CD4-positive, CD25-positive, alpha-beta regulatory T cell (primary cell): ENCODE measurements at places on chromosomes 6 and 20. TPM values are rescaled to one million over a fixed set of nuclear protein-coding genes. Genes with fewer than 3 reads are reported as not detected.

GRCh38 chr20:15842872-15843271 lies 730.4 kb downstream of the KIF16B start:
- H3K36me3 ChIP-seq = no peaks in the 10 kb centered on the region
- no peak overlapping the region for H3K4me3 ChIP-seq
- H3K4me1 ChIP-seq = no peaks in the 10 kb centered on the region
- no peaks in the 10 kb centered on the region for H3K27me3 ChIP-seq
- H3K27ac ChIP-seq = no peak overlapping the region

- no peaks in the 10 kb centered on the region for H3K4me1 ChIP-seq
- no peaks in the 10 kb centered on the region for H3K36me3 ChIP-seq
- H3K27ac ChIP-seq = no peak overlapping the region
Observed at GRCh38 chr6:92507552-92507951, 911.8 kb downstream of the EPHA7 start.

GRCh38 chr6:31351033-31351380 lies 6.0 kb downstream of the HLA-B start:
- no peaks in the 10 kb centered on the region for H3K27me3 ChIP-seq
- no peak for DNase-seq
- H3K4me3 ChIP-seq = peak overlapping the region; percentile 18
- H3K4me1 ChIP-seq = peaks cover 39% of the 10 kb centered on the region
- peaks cover 27% of the 10 kb centered on the region for H3K36me3 ChIP-seq
- no peak overlapping the region for H3K27ac ChIP-seq

DNA sequence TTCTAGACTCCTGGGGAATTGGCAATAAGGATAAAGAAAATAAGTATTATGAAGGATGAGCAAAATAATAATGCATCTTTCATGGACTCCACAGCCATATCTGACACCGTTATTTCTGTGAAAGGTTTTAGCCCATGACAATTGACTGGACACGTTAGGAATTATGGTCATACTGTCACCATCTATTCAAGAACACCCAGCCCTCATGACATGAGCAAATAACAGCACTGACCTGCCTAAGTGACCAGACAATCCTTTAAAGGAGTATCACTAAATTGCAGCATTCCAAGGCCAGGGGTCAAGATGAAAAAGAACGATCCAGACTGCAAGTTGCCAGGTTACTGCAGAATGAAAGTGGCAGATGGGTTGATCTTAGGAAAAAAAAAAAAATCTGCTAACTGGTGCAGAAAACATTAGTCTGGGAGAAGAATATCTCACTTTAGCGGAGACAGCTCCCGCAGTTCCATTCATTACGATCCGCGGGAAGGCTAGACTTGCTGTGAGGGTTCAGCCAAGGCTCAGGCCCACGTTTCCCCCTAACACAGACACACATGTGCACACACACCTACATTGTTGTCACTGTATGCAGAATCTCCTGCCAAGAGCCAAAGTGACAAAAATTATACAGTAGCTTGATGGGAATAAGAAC lies 237.7 kb upstream of the AGPAT4 start:
- no peak overlapping the region for H3K27ac ChIP-seq
- H3K4me3 ChIP-seq = no peak overlapping the region
- no peaks in the 10 kb centered on the region for H3K4me1 ChIP-seq
- no peaks in the 10 kb centered on the region for H3K27me3 ChIP-seq
- no peak for DNase-seq

- DNase-seq = no peak
- no peaks in the 10 kb centered on the region for H3K4me1 ChIP-seq
- no peaks in the 10 kb centered on the region for H3K27me3 ChIP-seq
- H3K36me3 ChIP-seq = no peaks in the 10 kb centered on the region
Observed at GRCh38 chr6:20875369-20875963, 341.2 kb downstream of the CDKAL1 start.

DNA sequence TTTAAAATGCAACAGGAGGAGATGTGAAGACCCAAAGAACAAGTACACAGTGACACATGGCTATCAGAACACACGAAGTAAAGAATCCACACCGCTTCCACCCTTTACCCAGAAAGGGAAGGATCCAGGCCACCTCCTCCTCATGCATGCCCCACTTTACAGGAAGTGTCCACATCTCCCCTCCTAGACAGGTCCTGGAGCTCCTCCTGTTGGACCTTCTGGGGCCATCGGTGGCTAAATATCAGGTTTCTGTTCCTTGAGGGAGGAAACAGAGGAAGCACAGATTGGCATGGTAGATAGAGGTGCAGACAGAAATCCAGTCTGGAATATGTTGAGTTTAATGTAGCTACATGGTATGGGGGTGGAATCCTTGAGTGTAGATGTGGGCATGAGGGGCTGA lies 10.9 kb downstream of the NINL start:
- no peaks in the 10 kb centered on the region for H3K36me3 ChIP-seq
- no peaks in the 10 kb centered on the region for H3K27me3 ChIP-seq
- no peaks in the 10 kb centered on the region for H3K4me1 ChIP-seq
- no peak overlapping the region for H3K4me3 ChIP-seq
- no peak for DNase-seq
- H3K27ac ChIP-seq = no peak overlapping the region

DNA sequence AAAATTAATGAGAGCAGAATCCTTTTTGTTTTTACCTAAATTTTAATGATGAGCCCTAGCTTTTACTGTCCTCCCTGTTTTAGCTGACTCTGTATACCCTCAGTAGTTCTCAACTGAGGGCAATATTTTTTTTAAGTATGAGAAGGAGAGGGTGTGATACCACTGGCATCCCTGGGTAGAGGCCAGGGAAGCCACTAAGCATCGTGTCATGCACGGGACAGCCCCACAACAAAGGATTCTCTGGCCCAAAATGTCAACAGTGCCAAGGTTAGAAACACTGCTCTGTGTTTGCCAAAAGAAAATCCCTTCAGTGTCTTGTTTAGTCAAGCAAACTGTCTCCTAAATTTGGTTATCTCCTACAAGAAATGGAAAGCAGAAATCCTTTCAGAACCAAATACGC lies 210.4 kb downstream of the KCNQ5 start:
- no peak overlapping the region for H3K27ac ChIP-seq
- no peaks in the 10 kb centered on the region for H3K4me1 ChIP-seq
- no peaks in the 10 kb centered on the region for H3K36me3 ChIP-seq
- no peak overlapping the region for H3K4me3 ChIP-seq

GRCh38 chr20:17556837-17557674 lies 12.8 kb upstream of the DSTN start:
- no peak overlapping the region for H3K4me3 ChIP-seq
- DNase-seq = no peak
- no peaks in the 10 kb centered on the region for H3K36me3 ChIP-seq
- H3K27me3 ChIP-seq = no peaks in the 10 kb centered on the region

DNA sequence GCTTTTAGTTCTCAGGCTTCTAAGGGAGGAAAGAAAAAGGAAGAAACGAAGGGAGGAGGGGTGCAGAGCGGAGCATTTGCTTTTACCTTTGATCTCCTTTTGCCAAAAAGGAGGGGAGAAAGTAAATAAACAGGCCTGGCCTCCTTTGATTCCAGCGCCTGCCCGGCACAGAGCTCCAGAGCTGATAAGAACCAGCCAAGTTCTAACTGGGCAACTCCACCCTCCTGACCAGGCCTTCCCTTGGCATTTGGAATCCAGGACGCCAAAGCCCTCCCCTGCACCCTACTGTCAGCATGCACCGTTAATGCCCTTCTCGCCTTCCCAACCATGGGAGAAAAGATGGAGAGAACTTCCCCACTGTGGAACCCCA lies 120.8 kb upstream of the PTPN1 start:
- H3K27me3 ChIP-seq = peaks cover 4% of the 10 kb centered on the region
- no peak for DNase-seq
- no peaks in the 10 kb centered on the region for H3K36me3 ChIP-seq
- H3K4me3 ChIP-seq = no peak overlapping the region

GRCh38 chr6:8170245-8170644 lies 67.9 kb upstream of the EEF1E1 start:
- no peak for DNase-seq
- H3K4me1 ChIP-seq = no peaks in the 10 kb centered on the region
- H3K27me3 ChIP-seq = no peaks in the 10 kb centered on the region
- no peaks in the 10 kb centered on the region for H3K36me3 ChIP-seq
- no peak overlapping the region for H3K27ac ChIP-seq

The MROH8 gene
- not detected for polyA plus RNA-seq

The IL17F gene
- polyA plus RNA-seq = 0.46 TPM

The PTPRT gene
- not detected for polyA plus RNA-seq

The GSTA3 gene
- polyA plus RNA-seq = not detected

The FERMT1 gene
- not detected for polyA plus RNA-seq

The KIFC1 gene
- 0.41 TPM for polyA plus RNA-seq

The CALHM5 gene
- polyA plus RNA-seq = not detected
